ENCODE measurements at places on chromosomes 4 and X. TPM values are rescaled to one million over a fixed set of nuclear protein-coding genes. Genes with fewer than 3 reads are reported as not detected.

GLOD5 gene
- total RNA-seq: not detected

ELF2 gene
- 24.1 TPM for total RNA-seq

CDS1 gene
- 12.9 TPM for total RNA-seq

UGT2B11 gene
- total RNA-seq: not detected

L1CAM gene
- total RNA-seq: 35.7 TPM

RNF128 gene
- 1.2 TPM for total RNA-seq

APBB2 gene
- total RNA-seq: 39.7 TPM

PHOX2B gene
- total RNA-seq: not detected

GAGE1 gene
- total RNA-seq: not detected

GCNA gene
- 0.52 TPM for total RNA-seq

FABP2 gene
- total RNA-seq: not detected

ANXA3 gene
- total RNA-seq: 354 TPM
